Fibroblast of skin of abdomen (primary cell): ENCODE measurements at places on chromosomes 12 and 14.

DNA sequence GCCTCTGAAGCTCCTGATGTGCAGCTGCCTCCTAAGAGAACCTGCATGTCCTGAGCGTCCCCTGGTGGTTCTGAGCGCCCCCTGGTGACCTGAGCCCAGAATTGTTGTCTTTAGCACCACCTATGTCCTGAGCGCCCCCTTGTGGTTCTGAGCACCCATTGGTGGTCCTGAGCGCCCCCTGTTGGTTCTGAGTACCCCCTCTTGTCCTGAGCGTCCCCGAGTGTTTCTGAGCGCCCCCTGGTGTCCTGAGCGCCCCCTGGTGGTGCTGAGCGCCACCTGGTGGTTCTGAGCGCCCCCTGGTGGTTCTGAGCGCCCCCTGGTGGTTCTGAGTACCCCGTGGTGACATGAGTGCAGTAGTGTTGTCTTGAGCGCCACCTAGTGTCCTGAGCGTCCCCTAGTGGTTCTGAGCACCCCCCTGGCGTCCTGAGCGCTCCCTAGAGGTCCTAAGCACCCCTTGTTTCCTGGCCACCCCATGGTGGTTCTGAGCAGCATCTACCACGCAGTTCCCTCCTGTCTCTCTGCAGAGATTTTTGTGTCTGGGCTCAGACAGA lies 782.5 kb downstream of the TMEM121 start:
- no peak for DNase-seq

DNA sequence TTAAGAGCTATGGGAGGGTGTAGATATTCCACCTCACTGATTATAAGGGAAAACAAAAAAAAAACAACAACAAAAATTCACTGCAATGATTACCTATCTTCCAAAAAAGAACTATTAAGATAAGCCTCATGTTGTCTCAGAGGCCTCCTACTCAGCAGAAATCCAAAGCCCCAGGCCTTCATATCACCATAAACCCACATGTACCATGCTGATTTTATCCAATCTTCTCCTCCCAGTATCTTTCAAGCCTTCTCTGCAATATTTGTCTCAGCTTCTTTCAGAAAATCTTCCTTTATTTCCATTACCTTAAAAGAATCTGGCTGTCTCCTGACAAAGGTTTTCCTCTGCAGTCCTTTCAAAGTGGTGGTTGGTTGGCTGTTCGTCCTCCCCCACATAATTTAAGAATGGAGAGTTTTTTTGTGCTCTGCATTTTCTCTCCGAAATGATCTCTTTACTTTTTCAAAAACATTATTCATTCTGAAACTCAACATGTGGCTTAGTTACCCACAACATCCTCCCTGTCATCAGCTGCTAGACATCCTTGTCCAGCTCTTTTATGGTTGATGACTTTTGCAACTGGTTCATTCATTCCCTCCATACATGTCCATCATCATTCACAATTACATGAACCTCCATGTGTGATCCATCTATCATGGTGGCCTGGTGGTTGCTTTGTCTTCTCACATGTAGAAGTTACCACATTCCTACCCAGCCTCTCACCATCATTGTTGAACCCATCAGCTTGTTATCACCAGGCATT lies 2.9 kb upstream of the EPYC start:
- DNase-seq: peak; percentile 19

- DNase-seq: no peak
Observed at GRCh38 chr12:22682663-22683062, 57.7 kb downstream of the ETNK1 start.

DNA sequence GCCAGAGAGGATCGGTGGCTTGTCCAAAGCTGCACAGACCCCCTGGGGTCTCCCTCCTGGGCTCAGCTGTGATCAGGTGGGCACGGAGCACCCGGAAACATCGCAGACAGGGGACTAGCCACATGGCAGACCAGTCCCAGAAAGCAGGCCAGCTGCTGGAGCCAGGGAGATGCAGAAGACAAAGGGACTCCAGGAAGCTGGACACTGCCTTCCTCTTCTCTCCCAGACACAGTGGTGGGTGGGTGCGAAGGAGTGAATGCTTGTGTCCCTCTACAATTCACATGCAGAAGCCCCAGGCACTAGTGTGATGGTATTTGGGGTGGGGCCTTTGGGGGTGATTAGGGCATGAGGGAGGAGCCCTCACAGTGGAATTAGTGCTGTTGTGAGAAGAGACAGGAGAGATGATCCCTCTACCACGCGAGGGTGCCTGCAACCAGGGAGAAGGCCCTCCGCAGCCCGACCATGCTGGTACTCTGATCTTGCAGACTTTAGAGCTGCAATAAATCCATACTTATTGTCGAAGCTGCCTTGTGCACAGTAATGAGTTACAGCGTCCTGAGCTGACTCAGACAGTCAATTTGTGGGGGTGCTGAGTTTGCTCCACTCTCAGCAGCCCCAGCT lies 95.2 kb downstream of the CALM1 start:
- peak; percentile 8 for DNase-seq

- DNase-seq: peak; percentile 14
Observed at GRCh38 chr14:101074196-101075024, 170.9 kb upstream of the RTL1 start.

- DNase-seq: peak; percentile 11
Observed at GRCh38 chr14:23183479-23183878, at the start of gene SLC7A8. Gene SLC7A8 (minus strand): TSS chr14:23183660. CDS start chr14:23182914, 746 bp downstream.

DNA sequence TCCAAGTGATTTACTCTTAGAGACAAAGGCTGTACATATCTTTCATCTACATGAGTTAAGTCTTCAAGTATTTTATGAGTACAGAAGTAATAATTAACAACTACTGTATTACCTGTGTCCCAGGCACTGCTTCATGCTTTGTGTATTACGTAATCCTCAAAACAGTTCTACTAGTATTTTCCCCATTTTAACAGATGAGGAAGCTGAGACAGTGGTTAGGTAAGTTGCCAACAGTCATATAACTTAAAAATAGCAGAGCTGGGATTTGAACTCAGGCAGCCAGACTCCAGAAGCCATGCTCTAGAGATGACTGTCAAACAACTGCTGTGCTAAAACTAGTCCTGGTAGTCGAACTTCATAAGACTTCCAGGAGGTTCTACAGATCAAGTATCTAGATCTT lies 10.7 kb downstream of the TRMT5 start:
- DNase-seq: no peak

- DNase-seq: no peak
Observed at GRCh38 chr14:68503186-68503825, 289.6 kb downstream of the ZFP36L1 start.

DNA sequence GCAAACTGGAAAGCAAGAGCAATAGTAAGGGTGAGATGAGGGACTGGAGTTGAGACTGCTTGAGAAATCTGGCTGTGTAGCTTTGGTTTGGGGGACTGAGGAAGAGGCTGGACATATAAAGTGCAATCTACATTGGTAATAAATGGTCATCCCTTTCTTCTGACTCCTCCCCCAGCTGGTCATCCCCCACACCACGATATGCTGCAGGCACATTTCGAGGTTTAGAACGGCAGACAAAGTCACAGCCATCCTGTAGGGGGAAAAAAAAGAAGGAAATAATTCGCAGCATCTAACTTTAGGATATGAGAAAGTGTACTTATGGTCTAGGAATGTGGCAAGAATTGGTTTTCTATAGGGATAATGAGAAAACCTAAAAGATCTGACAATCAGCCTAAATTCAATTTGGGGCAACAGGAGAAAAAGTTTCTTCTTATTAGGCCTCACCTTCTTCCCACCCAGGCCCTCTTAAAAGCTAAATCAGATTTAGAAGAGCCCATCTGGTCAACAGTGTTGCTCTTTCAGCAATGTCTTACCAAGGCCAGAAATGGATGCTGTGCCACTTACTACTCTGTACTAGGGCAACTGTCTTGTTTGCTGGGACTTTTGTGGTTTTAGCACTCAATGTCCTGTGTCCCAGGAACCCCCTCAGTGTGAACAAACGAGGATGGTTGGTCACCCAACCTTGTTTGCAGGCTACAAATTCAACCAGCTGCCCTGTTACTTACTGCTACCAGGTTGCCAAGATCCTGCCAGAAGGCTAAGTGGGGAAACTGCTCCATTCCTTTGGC lies 7.6 kb downstream of the M6PR start:
- no peak for DNase-seq

- DNase-seq: no peak
Observed at GRCh38 chr14:66074537-66074936, 411.6 kb upstream of the CCDC196 start.

DNA sequence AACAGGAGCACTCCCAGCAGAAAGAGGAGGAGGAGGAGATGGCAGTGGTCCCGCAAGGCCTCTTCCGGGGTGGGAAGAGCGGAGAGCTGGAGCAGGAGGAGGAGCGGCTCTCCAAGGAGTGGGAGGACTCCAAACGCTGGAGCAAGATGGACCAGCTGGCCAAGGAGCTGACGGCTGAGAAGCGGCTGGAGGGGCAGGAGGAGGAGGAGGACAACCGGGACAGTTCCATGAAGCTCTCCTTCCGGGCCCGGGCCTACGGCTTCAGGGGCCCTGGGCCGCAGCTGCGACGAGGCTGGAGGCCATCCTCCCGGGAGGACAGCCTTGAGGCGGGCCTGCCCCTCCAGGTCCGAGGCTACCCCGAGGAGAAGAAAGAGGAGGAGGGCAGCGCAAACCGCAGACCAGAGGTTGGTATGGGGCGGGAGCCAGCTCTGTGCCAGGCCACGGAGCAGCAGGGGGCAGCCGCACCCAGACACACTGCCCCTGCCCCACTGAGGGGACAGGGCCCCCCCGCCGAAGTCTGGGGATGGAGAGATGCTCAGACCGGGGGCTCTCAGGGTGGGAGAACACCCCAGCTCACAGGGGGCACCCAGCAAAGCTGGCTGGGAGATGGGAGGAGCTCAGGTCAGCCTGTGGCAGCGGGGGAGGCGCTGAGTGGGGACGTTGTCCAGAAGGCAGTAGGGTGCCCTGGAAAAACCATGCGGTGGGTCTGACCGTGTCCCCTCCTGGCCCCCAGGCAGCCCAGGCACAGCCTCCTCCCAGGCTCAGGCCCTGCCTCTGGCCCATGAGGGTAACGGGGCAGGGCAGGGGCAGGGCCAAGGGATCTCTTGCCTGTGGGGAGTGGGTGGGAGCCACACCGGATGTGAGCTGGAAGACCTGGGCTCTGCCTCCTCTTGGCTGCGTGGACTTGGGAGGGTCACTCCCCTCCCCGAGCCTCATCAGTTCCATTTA lies 9.8 kb downstream of the CHGA start:
- DNase-seq: no peak

GRCh38 chr14:64232095-64232838 lies 61.9 kb downstream of the ESR2 start:
- peak; percentile 45 for DNase-seq

DNA sequence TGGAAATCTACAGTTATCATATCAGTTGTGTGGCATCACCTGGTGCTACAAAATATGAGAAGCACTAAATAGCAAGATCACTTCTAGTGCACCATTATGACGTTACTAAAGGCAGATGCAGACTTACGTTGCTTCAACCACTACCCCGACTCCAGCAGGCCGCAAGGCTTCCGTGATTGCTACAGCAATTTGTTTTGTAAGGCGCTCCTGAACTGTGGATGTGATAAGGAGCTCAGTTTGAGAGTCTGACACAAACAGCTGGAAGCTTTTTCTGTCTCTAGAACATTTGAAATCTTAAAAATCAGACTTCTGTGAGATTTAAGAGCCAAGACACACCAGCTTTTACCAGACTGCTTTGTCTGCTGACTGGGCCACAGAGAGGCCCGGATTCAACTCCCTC lies 57.0 kb downstream of the GCH1 start:
- DNase-seq: no peak

DNA sequence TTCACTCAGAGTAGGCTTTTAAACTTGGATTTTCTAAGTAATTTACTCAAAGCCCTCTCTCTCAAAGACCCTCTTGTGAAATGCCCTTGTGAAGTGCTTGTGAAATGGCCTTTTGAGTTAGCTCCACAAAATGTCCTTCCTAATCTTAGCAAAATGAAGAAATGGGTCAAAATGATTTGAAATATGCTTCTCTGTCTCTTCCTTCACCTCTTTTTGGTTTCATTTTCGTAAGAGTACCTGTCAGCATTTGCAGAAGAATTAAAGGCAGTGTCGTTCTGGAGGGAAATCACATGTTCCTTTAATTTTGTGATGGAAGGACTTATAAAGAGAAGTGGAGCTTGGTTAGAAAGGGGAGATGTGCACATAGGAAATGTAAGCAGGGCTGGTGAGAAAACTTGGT lies 93.7 kb downstream of the HMGA2 start:
- DNase-seq: no peak

DNA sequence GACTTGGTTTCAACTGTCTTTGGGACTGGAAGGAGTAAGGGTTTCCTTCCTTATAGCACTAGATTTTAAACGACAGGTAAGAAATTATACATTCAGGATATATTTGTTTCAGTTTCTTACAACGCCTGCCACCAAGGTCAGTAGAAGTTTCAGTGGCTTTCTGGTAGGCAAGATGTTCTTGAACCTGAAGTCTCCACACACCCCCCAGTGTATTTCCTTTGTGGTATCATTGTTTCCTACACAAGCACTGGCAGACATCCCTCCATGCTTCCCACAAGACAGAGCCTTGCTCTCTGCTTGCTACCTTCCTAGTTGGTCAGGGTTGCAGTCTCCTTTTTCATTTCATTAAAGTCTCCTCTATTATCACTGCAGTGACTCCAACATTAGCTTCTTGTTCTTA lies 283.1 kb downstream of the FLRT2 start:
- DNase-seq: no peak
